Naive thymus-derived CD4-positive, alpha-beta T cell (primary cell): ENCODE measurements at places on chromosomes 2 and 18. TPM values are rescaled to one million over a fixed set of nuclear protein-coding genes. Genes with fewer than 3 reads are reported as not detected.

DNA sequence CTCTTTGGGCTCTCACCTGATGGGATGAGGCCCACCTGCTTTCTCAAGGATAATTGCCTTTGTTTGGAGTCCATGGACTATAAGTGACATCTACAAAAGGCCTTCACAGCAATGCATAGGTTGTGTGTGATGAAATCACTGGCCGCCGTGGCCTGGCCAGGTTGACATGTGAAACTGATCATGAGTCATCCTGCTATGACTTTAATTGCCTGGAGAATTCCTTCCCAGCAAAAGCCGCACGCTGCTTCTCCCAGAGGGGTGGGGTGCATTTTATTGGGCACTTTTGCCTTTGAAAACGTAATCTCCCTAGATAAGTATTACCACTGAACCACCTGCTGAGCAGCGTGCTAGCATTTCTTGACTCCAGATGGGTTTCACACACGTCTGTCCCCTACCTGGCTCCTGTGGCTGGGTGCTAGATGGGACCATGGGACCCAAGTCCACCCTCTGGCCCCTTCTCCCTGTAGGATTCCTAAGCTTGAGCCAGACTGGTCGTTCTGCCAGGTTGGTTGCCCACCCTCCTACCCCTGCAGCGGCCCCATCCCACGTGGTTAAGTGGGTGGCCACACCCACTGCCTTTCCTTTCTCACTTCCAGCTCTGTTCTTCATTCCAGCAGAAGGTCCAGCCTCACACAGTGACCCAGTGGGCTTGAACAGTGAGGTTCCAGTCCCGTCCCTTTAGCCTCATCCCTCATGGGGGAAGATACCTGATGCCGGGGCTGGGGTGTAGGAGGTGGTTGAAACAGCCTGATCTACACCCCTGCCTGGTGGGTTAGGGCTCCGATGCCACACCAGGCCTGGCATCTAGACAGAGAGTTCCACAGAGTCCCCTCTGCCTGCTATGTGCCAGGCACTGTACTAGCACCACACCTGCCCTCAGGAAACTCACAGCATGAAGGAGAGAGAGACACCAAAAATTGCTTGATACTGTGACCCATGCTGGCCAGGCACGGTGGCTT, 89.6 kb downstream of the GBX2 start:
- no peak for DNase-seq

GRCh38 chr2:42959234-42960001, 167.0 kb upstream of the HAAO start:
- DNase-seq = no peak

CD207 gene
- not detected for total RNA-seq

GLB1L gene
- total RNA-seq = 1.9 TPM

CHRNG gene
- not detected in 2 replicates for total RNA-seq

- DNase-seq = no peak
Observed at GRCh38 chr2:2175381-2176090, 155.5 kb downstream of the MYT1L start.

RGPD3 gene
- not detected for total RNA-seq

DNA sequence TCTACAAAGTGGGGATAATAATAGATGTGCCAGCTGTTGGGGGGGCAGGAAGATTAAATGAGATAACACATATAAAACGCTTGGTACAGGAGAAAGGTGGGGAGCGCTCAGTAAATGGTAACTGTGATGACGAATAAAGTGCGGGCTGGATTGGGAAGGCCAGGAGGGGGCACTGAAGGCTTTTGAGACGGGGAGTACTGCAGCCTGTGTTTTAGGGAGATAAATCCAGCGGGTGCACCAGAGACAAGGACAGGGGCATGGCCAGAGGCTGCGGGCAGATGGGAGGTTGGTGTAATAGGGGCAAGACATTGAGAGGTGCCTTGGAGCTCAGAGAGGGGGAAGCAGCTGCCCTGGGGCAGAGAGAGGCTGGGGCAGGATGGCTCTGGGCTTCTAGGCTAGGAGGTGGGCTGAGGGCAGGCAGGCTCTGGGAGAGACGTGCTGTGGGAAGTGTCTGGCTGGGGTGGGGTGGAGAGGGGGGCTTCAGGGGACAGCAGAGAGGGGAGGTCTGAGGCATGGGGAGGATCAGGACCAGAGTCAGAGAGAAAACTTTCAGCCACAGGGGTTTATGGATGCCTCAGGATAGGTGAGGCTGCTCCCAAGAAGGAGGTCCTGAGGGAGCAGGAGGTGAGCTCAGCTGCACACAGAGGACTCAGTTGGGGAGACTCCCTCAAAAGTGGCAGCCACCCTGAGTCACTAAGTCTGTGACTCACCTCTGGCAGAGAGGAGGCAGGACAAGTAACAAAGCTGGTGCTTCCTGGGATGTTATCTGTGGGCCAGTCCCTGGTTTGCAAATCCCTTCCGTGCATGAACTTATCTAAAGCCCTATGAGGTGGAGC, 18.8 kb downstream of the TEX44 start:
- DNase-seq = no peak

GRCh38 chr2:113869253-113869652, 20.6 kb upstream of the ACTR3 start:
- no peak for DNase-seq

GRCh38 chr2:62686012-62686685, 19.4 kb upstream of the EHBP1 start:
- no peak for DNase-seq

GPAT2 gene
- total RNA-seq = 3.7 TPM

DNA sequence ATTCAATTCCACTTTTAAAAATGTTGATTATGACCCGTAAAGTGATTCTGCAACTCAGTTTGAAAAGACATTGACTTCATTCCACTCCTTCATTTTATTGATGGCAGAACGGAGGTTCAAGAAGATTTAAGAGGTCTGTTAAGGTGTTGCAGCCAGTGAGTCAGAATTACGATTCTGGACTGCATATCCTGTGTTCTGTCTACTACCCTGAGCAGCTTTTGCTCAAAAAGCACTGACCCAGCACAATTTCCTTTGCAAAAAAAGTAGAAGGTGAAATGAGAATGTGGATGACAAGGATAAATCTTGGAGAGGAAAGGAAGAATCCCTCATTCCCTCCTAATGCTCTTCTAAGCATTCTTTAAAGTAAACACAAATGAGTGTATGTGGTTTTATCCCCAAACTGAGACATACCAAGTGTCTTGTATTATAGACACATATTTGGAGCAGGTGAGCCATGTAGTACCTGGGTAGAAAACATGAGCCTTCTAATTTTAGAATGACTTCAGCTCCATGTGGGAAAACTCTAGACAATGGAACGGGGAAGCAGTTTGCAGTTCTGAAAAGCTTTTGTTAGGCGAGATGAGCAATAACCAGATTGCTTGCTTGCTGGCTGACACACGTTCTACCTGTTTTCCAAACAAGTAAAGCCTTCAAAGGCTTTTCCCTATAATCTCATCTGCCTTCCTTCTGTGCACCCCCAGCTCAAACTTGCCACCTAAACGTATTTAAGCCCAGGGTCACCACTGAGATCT, 44.7 kb downstream of the TGFA start:
- no peak for DNase-seq

APOB gene
- not detected for total RNA-seq

STAT4 gene
- 114 TPM for total RNA-seq

TUBA3E gene
- not detected for total RNA-seq

PMAIP1 gene
- 37.5 TPM for total RNA-seq

GRCh38 chr2:136284226-136285119, 166.5 kb upstream of the CXCR4 start:
- DNase-seq = no peak

XDH gene
- not detected for total RNA-seq

TGFA gene
- total RNA-seq = 3.2 TPM

DNA sequence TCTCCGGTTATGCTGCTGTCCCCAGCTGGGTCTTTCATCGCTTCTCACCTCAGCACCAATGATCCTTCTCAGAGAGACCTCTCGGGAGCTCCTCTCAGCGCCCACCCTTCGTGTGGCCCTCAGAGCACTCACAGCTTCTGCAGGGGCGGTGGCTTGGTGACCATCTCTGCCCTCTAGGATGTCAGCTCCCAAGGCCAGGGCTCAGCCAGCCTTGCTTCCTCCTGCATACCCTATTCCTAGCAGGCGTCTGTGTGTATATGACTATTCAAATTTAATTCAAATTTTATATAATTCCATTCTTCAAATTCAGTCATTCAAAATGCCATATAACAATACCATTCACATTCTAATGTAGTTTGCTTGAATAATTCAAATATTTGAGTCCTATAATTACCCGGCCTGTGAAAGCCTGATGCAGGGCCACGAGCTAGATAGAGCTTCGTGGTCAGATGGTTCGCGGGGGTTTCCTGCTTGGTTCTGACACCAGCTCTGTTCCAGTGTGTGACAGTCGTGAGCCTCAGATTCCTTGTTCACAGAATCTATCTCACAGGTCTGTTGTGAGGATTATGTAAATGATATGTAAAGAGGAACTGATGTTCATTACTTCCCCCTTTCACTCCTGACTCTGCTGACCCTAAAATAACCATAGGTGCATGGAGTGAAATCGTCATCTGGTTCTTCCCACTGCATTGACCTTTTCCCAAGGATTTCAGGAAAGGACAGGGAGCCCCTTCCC, 94.0 kb upstream of the CNGA3 start:
- no peak for DNase-seq

C2orf66 gene
- not detected for total RNA-seq

POTEC gene
- total RNA-seq = not detected

LYG2 gene
- total RNA-seq = not detected

DNA sequence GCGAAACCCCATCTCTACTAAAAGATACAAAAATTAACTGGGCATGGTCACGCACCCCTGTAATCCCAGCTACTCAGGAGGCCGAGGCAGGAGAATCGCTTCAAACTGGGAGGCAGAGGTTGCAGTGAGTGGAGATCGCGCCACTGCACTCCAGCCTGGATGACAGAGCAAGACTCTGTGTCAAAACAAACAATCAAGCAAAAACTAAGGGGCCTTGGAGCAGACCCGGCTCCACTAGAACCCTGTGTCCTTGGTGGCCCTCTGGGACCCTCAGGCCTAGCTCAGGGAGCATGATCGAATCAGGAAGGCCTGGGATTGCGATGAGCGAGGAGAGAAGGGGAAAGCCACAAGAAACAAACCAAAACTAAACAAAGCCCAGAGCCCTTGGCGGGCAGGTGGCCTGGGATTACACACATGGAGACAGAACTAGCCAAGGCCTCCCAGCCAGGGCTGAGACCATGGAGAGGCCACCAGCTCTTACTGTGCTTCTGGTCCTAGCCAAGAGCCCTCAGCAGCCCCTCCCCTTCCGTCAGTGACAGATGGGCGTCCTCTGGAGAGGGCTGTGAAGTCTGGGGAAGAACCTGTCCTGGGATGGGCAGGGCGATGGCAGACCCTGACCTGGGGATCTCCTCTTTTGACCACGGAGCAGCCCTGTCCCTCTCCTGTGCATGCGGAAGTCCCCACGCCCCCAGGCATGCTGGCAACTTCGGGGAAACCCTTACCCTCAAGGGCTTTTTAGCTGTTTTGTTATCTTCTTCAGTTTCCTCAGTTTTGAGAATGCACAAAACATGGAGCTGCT, 27.4 kb upstream of the CATIP start:
- no peak for DNase-seq

GRCh38 chr2:215652388-215652787, 216.5 kb upstream of the FN1 start:
- DNase-seq = no peak

DNA sequence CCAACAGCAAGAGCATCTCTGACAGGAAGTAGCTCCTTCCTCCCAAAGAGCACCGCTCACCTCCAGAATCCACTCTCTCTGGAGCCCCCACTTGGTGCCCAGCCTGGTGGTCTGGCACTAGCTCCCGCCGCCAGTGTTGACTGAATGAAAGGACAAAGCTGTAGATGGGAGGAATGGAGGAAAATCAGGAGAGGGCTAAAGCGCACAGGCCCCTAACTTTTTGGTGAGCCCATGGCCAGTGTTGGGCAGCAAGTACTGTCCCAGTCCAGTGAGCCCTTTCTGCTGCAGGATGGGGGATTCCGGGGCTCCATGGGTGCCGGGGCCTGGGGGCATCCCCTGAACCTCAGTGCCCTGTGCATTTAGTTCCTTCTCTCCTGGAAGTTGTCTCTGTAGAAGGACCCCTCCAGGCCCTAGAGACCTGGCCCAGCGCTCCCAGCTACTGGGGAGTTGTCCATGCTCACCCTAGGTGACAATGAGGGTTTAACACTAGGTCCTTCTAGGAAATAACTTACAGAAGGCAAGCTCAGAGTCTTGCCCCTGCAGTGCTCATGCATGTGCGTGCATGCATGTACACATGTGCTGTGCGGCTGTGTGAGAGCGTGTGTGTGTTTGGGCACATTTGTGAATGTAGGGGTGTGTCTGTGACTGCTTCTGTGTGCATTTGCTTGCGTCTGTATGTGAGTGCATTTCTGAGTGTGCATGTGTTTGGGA, 33.6 kb downstream of the GLI2 start:
- DNase-seq = no peak

DNA sequence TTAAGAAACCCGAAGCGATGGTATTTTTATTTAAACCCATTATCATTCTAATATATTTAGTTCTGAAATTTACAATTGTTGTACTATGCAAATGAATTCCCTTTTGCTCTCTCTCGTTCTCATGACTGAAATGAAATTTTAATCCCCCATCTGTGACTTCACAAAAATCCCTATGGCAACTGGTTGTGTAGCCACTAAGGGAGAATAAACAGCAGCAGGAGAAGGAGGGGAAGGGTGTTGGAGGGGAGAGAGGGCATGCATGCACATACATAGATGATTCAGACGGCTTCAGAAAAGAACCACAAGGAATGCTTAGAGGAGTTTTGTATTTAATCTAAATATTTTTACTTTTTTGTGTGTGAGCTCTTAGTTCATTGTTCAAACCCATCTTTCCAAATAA, 36.8 kb downstream of the CPS1 start:
- no peak for DNase-seq

DNA sequence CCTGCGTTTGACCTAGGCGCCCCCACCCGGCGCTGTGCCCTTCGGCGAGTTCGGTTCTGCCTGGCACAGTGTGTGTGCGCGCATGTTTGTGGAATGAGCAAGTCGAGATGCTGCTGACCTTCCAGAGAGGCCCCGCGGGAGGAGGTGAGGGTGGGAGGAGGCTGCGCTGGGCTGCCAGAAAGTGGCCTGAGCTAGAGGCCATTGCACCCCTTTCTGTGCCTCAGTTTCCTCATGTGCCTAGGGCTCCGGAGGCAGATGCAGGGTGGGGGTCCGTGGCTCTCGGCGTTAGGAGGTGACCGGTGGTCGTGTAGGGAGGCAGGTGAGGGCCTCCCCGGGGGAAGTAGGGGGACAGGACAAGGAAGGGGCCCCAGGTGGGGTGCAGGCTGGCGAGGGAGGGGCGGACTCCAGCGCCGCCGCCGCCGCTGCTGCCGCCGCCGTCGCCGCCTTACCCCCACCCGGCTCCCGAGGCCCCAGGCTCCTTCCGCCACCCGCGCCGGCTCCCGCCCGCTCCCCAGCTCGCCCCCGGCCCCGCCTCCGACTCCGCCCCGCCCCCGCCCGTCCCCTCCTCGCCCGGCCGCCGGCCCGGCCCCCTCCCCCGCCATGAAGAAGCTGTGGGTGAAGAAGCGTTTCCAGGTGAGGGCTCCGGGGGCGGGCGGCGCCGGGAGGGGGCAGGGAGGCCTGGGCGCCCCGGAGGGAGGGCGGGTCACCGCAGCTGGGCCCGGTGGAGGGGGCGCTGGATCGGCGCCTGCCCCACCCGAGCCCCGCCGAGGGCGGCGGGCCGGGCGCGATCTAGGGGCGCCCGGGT, 7.0 kb downstream of the SPEG start:
- peak; percentile 23 for DNase-seq

- no peak for DNase-seq
Observed at GRCh38 chr2:53786352-53786704, 425 bp downstream of the ASB3 start.

GRCh38 chr2:223051693-223052289, at the start of gene KCNE4:
TSS of gene KCNE4 (plus strand) at chr2:223052190. CDS start at chr2:223052831, 641 bp downstream.
- DNase-seq = no peak
